ENCODE measurements at places on chromosomes 12 and 14.

- no peak for DNase-seq
These were observed 116.0 kb downstream of the CACNA1C start for GRCh38 chr12:2168808-2169207.

DNA sequence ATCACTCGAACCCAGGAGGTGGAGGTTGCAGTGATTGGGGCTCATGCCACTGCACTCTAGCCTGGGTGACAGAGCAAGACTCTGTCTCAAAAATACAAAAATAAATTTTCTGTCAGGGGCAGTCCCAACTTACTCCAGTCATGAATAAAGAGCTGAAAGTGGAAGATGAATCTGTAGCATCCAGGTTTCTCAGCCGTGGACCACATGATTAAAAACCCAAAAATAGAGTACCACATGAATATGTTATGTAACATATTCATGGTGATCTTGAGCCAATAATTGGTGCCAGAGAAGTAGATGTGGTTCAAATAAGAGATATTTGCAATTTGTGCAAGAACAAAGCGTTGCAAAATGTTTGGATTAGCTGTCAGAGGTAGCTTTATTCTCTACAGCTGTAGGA, 23.1 kb downstream of the SPIC start:
- no peak for DNase-seq

GRCh38 chr12:6774499-6775062, 2.3 kb downstream of the LAG3 start:
- DNase-seq, result no peak

GRCh38 chr12:67811437-67812361, 163.2 kb downstream of the DYRK2 start:
- no peak for DNase-seq

DNA sequence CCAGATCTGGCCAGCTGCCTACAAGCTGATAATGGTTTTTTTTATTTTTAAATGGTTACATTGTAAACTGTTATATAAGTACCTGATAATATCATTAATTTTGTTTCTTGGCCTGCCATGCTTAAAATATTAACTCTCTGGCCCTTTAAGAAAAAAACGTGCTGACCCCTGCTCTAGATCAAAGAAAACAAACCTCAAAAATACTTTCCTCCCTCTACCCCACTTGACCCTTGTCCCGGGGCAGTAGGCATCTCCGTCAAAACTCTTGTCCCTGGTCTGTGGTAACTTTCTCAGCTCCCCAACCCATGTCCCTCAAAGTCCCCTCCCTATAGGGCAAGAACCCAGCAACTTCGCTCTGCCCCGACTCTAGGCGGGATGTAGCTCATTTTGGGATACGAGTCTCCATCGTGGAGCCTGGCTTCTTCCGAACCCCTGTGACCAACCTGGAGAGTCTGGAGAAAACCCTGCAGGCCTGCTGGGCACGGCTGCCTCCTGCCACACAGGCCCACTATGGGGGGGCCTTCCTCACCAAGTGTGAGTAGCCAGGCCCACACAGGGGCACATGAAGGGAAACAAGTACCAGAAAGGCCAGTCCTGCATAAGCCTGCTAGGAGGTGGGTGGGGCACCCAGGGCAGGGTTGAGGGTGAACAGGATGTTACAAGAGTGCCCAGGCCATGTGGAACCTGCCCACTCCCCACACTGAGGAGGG, 3.5 kb downstream of the RDH5 start:
- DNase-seq, result no peak

Data from endothelial cell (in vitro differentiated cells).